COLO829 (cell line): ENCODE measurements at places on chromosomes 2 and 18.
A peak's percentile ranks its signal among the peaks of the same experiment; 100 is the strongest.

DNA sequence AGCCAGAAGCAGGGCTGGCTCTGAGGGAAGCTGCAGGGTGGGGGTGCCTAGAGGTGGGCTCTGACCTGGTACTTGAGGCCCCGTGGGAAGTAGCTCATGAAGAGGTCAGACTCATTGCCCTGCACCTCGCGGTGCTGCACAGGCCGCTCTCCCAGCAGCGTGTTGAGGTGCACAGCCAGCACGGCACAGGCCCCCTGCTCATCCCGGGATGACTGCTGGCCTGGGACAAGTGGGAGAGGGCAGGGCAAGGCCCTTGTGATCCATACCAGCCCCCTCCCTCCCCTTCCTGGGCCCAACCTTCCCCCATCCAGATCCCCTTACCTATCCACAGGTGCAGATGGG is 8.7 kb downstream of the CAPG start:
- DNase-seq, result no peak

- DNase-seq, result no peak
Observed at GRCh38 chr2:126300348-126300747, 355.6 kb upstream of the GYPC start.

DNA sequence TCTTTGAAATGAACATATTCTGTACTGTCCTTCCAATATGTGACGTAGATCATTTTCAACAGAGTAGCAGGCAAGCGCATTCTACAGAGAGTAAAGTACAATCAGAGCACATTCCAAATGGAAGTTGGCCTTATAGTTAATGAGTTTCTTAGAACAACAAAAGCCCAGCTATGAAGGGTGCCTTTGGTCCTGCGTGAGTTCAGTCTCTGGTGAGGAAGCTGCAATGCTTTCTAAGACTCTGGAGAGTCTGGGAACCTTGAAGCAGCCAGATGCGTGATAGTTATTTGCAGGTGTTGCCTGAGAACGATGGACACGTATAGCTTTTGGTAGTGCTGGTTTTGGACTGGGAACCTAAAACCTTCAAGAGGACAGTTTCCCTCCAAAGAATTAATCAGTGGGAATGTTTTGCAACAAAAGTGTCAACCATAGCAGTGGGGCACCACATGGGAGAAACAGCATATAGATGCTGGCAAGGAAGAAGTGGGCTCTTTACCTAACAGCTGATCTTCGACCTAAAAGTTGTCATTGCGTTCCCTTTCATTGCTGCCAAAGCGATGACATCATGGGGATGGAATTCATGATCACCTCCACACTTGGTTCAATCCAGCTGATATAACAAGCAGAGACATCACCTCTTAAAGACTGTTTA is 9.3 kb upstream of the SNORC start:
- no peak for DNase-seq

DNA sequence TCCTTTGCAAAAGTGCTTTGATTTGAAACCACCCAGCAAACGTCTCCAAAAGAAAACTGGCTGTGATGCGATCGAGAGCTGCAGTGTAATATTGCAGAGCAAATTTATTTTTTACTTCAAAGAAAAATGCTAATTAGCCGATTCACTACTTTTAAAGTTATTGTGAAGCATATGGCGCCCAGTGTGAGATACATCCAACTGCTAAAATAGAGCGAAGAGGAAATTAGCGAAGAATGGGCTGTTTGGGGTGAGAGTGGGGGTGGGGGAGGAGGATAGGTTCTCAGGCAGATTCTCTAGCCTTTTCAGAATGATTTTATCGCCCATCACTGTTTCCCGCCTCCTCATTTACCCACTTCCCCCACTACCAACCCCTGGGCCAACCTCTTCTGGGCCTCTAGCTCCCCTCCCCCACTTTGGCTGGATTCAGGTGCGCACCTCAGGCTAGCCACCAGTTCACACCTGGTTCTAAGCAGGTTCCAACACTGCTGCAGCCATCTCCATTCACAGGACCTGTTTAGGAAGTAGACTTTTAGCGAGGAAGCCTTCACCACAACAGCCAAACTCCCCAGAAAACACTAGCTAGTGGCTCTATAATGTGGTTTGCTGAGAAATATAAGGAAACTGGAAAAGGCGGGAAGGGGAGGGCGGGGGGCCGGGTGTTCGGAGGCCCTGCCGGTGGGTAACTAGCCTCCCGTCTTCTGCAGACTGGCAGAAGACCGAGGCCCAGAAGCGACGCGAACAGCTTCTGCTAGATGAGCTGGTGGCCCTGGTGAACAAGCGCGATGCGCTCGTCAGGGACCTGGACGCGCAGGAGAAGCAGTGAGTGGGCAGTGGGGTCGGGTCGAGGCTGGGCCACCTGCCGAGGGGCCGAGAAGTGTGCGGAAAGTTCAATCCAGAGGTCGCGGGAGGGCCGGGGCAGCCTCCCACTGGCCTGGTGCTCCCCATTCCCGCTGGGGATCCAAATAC is 6.0 kb upstream of the OTX1 start:
- DNase-seq, result no peak

- no peak for DNase-seq
Observed at GRCh38 chr2:237134321-237135230, 48.9 kb downstream of the COPS8 start.

DNA sequence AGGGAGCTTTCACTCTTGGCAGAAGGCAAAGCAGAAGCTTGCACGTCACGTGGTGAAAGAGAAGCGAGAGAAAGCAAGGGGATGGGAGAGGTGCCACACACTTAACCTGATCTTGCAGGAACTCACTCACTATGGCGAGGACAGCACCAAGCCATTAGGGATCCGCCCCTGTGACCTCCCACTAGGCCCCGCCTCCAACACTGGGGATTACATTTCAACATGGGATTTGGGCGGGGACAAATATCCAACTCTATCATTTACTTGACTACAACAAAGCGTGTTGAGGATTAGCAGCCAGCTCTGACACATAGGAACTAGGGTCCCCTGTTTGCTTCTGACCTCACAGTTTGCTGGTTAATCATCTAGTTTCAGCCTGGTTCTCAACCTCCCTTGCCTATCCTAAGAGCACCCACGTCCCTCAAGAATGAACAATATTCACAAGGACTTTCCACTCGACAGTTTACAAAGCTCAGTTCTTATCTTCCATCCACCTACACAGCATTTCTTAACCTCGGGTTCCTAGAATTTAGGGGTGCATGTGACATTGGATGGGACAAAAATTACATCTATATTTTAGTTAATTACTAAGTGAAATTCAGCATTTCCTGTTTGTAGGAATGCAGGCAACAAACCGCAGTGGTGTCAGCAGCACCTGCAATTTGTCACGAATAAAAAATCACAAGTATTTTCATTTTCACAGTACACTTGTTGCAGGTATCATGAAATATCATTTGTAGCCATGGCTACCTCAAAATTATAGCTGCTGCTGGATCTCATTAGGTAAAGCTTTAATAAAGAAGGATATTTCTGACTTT is 36.0 kb downstream of the LBH start:
- no peak for DNase-seq

- DNase-seq, result no peak
Observed at GRCh38 chr2:239295377-239296019, 105.3 kb downstream of the HDAC4 start.

DNA sequence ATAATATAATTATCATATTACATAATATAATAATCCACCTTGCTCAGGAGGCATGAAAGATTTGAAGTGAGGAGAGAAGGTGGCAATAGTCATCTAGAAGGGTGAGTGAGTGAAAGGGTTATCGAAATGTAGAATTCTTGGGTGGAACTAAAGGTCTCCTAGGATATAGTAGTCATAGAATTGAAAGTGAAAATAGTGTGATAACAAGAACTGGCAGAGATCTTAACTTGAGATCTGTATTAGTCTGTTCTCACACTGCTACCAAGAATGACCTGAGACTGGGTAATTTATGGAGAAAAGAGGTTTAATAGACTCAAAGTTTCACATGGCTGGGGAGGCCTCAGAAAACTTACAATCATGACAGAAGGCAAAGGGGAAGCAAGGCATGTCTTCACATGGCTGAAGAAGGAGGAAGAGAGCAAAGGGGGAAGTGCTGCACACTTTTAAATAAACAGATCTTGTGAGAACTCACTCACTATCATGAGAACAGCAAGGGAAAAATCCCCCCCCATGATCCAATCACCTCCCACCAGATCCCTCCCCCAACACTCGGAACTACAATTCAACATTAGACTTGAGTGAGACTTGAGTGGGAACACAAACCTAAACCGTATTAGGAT is 351.5 kb downstream of the NR4A2 start:
- DNase-seq, result no peak

GRCh38 chr2:239226677-239227581 is 173.9 kb downstream of the HDAC4 start:
- DNase-seq, result no peak

DNA sequence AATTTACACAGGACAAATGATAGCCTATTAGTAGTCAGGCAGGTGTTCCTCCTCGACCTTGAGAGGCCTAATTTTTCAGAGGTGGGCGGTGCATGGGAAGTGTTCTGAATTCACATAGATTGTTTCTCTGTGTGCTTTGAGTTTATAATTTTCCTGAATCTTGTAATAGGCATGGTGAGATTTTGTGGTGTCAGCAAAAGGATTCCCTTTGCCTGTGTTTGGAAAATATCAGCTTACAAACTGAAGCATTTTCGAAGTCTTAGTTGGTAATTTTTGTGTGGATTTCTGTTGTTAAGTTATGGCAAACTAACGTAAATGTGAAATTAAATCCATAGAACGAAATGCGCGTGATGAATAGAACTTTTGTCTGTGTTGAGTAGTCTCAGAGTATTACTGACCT is 194.0 kb upstream of the RBMS1 start:
- peak; percentile 35 for DNase-seq

DNA sequence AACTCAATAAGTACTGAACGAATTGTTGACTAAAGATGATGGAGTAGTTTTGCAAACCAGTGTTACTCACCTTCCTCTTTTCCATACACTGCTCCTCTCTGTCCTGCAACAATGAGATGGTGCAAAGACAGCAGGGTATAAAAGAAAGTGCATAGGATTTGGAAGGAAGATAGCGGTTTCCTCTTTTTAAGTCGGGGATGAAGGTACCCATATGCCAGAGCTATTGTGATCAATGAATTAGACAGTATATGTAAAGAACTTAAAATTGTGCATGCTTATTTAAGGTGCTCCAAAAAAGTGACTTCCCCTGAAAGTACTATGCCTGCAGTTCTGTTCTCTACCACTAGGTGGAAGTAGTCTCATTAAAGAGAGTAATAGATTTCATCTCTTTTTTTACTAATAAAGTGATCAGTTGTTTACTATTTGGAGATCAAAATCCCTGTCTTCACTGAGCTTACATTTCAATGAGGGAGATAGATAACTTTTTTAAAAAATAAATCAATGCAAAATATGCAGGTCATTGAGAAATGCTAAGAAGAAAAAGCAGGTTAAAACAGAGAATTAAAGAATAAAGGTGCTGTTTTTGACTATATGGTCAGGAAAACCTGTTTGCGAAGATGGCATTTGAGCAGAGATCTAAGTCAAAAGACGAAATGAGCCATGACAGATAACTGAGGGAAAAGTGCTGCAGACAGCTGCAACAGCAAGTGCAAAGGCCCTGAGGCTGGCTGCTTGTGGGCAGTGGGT is 339.7 kb upstream of the SLC14A2 start:
- DNase-seq, result no peak

GRCh38 chr18:23207191-23207955 is 72.1 kb downstream of the CABLES1 start:
- no peak for DNase-seq

- DNase-seq, result no peak
Observed at GRCh38 chr18:44682871-44683221, 2.2 kb downstream of the SETBP1 start.
